CD4-positive, alpha-beta T cell treated with Interleukin-15 for 1 hour (primary cell): ENCODE measurements at places on chromosomes 4 and X.

- no peak for DNase-seq
Measured at GRCh38 chr4:168981460-168981859, 28.6 kb downstream of the CBR4 start.

- DNase-seq = no peak
Measured at GRCh38 chr4:84482564-84483563, 16.2 kb downstream of the NKX6-1 start.

DNA sequence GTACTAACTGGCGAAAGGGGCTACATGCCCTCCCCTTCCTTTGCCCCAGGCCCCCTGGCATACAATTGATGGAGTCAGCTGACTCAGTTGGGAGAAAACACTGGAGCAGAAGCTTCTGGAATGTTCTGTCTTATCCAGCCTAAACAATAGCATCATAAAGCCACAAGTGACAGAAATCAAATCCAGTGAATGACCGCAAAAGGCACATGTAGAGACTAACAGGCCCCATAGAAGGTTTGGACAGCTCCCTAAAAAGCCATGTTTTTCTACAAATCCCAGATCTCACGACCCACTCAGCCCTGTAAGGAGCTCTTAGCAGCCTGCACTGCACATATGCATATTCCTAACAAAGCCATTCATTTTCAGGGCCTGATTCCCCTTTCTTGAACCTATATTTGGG is 25.1 kb downstream of the SCARB2 start:
- no peak for DNase-seq

GRCh38 chr4:7699031-7699430 is 240.6 kb downstream of the AFAP1 start:
- no peak for DNase-seq

GRCh38 chr4:135192751-135193535 is 991.4 kb upstream of the PABPC4L start:
- no peak for DNase-seq

GRCh38 chr4:186400676-186401075 is 134.7 kb downstream of the F11 start:
- DNase-seq = no peak

- DNase-seq = no peak
Measured at GRCh38 chr4:78561677-78562076, 10.1 kb downstream of the ANXA3 start.

- no peak for DNase-seq
Measured at GRCh38 chr4:87075876-87076275, 141.1 kb downstream of the AFF1 start.

DNA sequence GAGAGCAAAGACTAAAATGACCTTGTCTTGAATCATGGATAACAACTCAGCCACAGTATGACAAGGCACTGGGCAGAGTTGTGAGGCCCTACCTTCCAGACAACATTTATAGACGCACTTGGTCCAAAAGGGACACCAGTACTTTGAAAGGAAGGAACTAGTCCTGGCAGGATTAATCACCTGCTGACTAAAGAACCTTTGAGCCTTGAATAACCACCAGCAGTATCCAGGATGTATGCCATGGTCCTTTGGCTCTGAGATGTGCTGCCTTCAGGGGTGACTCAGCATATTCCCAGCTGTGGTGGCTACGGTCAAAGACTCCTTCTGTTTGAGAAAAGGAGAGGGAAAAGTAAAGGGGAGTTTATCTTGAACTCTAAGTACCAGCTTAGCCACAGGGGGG is 118.1 kb upstream of the PRR32 start:
- no peak for DNase-seq

- DNase-seq = no peak
Measured at GRCh38 chrX:66004928-66005829, 34.7 kb downstream of the VSIG4 start.

DNA sequence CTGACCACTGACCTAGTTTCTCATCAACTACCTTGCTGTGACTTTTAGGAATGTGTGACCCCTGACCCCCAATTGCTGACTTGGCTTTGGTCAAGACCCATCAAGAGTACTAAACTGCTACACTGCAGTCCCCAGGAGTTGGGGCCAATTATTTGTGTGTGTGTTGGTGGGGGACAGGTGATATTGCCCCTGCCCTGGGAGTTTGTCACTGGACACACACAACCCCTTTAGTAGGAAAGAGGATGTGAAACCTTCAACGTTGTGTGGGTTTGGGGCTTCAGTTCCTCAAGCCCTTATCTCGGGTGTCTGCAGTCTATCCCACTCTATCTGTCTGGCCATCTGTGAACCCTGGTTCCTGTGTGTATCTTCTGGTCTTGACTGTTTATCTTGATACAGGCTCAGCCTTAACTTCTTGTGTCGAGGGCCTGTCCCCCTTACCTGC is 6.5 kb downstream of the SASH3 start:
- peak; percentile 55 for DNase-seq

DNA sequence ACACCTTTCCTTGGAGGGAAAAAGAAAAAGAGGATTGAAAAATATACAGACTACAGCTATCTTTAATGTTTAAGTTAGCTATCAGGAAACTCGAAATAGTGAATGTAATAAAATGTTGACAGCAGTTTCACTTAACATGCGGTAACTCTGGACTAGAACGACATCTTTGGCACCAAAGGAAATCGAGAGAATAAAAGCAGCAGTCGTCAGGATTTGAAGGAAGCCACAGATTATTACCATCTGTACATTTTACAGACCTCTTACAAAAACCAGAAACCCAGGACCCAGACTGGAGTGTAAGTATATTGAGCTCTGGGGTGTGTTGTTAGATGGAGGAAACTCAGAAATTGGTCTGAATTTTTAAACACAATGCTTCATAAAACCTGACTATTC is 51.6 kb upstream of the STOX2 start:
- DNase-seq = no peak

DNA sequence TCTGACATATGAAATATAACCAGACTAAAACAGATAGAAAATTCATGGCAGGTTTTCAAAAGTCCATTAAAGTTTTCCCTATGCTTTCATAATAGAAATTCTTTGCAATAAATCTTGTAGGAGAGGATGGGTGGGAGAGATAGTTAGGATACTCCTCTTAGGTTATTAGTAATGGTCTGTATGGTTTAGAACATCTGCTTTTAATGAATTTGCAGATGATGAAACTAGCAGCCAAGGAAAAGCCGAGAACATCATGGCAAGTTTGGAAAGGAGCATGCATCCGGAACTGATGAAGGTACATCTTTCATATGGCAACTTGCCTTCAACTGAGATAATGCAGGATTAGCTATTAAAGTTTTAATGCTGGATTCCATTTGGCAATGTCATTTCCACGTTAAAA is 70.7 kb downstream of the DOCK11 start:
- no peak for DNase-seq

GRCh38 chrX:40108959-40109287 is 11.2 kb upstream of the BCOR start:
- peak; percentile 47 for DNase-seq

GRCh38 chr4:137861682-137862081 is 329.4 kb upstream of the PCDH18 start:
- no peak for DNase-seq

DNA sequence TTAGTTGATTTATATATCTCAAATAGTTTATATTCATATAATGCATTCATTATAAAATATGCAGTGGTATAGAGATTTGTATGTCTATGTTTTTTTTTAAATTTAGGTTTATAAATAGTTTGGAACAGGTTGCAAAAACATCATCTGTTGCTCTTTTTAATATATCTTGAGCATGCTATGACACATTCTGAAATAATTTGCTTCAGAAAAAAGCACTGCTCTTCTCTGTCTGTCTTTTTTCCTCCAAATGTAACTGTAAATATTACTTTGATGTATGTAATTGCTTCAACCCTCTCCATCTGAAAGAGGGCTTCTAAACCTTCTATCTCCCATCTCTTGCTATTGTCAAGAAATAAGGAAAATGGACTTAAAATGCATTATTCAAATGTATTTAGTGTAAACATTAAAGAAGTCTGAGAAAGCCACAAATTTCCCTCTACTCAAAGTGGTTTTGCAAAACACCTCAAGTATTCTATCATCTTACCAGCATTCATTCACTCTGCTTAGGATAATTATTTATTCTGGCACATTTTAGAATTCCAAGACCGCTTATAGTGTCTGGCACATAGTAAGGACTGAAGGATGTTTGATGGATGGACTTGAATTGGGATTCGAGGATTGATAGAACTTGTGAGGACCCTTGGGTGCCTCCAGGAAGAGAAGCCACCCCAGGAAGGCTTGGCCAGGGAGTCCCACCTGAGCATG is 87.8 kb downstream of the CLNK start:
- DNase-seq = no peak

- no peak for DNase-seq
Measured at GRCh38 chr4:76017056-76017686, 6.1 kb downstream of the CXCL10 start.

- peak; percentile 62 for DNase-seq
Measured at GRCh38 chr4:48033825-48034413, 17.3 kb downstream of the NIPAL1 start.

DNA sequence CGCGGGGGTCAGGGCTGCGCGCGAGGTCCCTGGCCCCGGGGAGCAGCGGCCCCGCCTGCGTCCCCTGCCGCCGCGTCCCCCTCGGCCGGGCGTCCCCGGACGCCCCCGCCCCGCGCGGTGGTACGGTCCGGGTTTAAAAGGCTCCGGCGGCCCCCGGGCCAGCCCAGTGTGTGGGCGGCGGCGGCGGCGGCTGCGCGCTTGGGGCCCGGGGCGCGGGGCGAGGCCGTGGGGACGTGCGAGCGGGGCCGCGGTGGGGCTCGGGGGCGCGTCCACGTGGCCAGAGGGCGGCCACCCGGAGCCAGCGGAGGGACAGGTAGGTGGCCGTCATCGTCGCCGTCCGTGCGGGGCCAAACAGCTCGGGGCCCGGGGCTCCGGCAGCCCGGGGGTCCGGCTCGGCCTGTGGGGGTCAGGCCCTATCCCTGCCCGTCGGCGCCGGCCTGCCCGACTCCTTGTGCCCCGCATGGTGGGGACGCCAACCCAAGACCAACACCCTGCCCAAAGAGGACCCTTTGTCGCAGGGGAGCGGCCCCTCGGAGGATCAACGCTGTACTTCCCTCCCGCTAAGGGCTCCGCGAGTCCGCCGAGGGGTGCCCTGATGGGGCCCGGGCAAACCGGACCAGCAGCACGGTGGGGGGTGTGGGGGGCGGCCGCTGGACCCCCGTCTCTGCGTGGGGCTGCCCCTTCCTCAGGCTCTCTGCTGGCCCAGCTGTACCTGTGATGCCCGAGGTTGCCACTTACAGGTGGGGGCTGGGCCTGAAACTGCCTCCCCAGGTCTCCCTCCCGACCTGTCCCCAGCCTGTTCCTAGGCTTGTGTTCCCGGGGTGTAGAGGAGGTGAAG is at the start of gene PLXNA3:
TSS of gene PLXNA3 (plus strand) at position 166 of the 838 bp plus-strand sequence. CDS start 1,903 bp downstream, outside the sequence.
- peak; percentile 48 for DNase-seq

DNA sequence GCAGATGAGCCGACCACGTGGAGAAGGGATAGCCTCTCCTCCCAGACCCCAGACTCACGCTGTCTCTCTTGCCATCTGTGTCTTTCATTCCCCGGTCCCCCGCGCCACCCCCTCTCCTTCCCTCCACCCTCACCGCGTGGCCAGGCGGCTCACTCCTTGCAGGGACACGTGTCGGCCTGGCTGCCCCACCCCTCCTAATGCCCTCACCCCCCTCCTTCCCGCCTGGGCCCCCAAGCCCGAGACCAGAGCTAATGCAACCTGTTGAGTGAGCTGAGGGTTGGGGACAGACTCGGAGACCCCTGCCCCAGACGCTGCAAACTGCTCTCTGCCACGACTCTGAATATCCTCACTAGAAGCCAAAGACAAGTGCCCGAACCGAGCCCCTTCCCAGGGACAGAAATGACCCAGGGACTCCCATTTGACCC is 1.8 kb downstream of the SLC38A5 start:
- no peak for DNase-seq

- DNase-seq = no peak
Measured at GRCh38 chr4:25760518-25761157, 102.2 kb downstream of the SEL1L3 start.
